Stimulated activated naive CD8-positive, alpha-beta T cell treated with anti-CD3 and anti-CD28 coated beads, Interleukin-15, Interleukin-2, amounts not matched to agents 100 U/mL and 50 U/mL, for 24 hours (primary cell): ENCODE measurements at places on chromosomes 7 and 10.

DNA sequence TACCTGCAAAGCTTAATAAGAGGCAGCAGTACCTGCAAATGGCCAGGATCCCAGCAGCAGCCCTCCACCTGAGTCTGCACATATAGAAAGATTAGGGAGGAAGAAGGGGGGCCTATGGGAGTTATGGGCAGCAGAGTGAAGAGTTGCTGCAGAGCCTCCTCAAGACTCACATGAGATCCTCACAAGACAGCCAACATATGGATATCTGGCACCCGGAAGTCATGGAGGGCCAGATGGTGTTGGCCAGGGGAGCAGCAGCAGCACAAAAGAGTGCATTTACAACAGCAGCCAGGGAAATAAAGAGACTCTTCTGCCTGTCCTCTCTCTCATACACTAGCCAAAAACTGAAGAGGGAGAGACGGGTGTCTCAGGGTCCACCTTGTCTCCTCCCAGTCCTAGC is 4.0 kb upstream of the TAS2R40 start:
- DNase-seq: no peak

DNA sequence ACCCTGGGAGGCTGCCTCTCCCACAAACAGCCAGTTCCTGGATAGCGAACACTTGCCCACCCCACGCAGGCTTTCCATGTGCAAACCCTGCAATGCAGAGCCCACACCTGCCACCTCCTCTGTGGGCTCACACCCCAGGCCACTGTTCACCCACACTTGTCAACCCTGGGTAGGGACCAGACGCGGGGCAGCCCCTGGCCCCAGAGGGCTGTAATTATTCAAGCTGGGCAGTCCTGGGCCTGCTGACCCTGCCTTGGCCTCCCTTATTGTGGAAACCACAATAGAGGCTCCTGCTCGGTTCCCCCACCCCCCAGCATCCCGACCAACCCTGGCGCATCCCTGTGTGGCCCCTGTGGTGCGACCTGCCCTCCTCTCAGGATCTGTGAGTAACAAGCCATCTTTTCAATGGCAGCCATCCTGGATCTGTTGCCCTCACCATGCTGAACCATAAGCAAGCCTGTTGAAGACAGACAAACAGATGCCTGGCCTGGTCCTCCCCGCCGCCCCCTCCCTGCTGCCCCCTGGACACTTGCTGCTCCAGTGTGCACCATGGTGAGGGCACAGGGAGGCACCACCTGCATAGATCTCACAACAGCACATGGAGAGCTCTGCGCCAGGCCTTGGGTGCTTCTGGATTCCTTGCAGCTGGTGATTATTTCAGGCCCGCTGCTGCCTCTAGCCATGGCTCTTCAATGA is 15.8 kb upstream of the UBE3C start:
- no peak for DNase-seq

- DNase-seq: peak; percentile 12
Observed at GRCh38 chr7:100827330-100828226, at the start of gene EPHB4. EPHB4 (minus strand) TSS chr7:100827523; CDS start chr7:100827030, 493 bp downstream.

GRCh38 chr10:61776615-61777266 is 114.0 kb downstream of the CABCOCO1 start:
- no peak for DNase-seq

DNA sequence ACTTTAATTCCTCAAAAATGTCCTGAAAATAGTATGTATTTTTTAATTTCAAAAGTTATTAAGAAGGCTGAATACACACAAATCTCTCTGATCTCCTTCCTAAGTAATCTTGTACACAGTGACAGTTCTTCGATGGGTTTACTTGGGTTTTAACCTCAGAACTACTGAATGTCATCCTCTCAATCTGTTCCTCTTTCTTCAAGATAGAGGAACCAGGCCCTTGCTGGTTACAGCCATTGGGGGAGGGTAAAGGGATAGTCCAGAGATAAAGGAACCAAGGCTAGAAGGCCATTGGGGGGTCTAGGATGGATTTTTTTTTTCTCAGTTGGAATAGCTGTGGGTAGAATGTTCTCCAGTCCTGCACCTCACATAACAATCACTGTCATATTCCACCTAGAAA is 224.9 kb downstream of the SKIDA1 start:
- no peak for DNase-seq

GRCh38 chr10:58318346-58318745 is 16.5 kb upstream of the UBE2D1 start:
- no peak for DNase-seq

DNA sequence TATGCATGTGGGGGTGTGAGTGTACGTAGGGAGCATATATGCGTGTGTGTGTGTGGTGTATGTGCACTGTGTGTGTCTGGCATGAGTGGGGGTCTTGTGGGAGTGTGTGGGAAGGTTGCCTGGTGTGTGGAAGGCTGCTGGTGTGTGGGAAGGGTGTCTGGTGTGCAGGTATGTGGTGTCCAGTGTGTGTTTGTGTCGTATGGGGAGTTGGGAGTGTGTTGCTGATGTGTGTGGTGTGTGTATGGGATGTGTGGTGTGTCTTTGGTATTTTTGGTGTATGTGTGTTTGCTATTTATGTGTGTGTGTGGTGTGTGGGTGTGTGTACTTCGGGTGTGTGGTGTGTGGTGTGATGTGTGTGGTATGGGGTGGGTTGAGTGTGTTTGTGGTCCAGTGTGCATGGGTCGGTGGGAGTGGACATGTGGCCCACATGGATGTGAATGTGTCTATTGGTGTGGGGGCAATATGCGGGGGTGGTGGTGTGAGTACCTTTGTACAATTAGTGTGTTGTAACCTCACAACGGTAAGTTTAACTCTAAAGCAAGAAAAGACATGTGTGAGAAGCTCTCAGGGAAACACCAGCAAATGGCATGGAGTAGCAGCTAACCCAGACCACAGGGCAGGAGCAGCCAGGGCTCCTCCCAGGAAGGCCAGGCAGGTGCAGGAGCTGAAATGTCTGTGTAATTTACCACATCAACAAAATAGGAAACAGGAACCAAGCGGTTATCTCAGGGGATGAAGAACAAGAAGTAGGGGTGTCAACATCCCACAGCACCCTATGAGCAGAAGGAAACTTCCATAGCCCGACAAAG is 11.9 kb downstream of the ANTXRL start:
- no peak for DNase-seq

DNA sequence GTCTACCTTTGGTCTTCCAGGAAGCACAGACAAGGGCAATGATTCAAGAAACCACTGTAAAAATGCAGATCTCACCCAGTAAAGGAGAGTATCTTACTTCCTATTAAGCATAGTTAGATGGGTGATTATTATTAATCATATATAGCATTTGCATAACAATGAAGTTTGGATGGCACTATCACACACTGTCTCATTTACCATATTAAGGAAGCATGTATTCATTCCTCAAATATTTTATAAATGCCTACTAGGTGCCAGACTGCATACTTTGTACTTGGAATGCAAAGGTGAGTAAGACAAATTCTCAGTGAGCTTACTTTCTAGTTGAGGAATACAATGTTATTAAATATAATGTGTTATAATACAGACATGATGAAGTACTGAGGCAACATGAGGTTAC is 53.9 kb upstream of the SKAP2 start:
- no peak for DNase-seq

DNA sequence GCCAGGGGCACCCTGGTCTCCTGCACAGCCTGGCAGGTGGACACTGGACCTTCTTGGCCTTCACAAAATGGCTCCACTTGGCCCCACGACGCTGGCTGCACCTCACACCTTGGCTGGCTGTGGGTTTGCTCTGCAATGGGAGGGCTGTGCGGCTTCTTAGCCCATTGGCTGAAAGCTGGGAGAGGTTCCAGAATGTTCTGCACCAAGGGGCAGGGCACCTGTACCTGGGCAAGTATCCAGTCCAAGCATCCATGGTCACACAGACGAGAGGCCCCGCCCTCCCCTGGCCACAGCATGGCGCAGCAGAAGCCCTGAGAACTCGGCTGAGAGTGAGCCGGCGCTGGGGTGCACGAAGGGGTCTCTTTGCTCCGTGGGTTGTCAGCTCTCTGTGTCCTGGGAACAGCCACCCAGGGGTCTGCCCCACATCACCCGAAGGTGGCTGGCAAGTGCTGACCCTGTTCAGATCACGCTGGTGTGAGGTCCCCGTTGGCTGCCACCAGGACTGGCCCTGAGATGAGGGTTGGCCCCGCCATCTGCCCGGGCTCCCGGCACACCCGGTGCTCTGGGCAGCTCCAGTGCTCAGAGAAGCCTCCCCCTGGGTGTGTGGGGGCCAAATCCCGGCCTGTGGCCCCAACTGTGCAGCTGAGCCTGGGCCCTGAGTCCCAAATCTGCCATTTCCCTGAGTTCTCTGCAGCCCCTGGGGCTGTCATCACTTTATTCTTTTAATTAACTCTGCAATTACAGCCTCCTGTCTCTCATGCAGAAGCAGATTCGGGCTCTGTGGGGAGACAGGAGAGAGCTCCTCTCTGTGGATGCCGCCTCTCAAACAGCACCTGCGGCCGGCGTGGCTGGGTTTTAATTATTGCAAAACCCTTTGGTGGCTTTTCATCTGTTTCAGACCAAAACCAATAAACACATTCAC is 19.4 kb upstream of the ADGRA1 start:
- DNase-seq: no peak

DNA sequence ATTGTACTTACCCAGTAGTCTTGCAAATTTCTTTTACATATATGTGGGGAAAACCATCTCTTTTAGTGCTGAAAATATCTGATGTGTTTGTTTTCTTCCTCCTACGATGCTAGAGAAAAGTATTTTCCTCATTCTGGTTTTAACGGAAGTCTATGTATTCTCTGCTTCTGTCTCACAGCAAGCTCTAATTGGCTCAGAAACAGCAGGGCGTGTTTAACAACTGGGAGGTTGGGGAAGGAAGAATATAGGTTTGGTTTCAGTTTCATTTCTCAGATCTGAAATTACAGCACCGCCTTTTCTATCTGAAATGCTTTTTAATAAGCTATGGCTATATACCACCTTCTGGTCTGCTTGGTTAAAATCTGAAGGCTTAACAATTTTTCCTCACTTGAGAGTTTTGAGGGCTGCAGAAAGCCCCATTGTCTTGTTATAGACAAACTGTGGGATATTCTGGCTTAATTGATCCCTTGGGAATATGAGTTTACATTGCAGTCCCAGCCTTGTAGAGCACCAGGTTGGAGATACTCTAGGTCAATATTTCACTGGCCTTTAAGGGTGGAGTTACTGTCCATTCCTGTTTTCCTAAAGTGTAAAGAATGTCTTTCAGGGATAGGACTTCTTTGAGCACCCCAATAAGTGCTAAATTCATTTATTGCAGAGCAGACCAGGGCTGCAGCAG is at the start of gene SAMD9:
Gene SAMD9 (minus strand): TSS at position 128 of the 679 bp plus-strand sequence. CDS start 11,882 bp downstream, outside the sequence.
- peak; percentile 42 for DNase-seq

DNA sequence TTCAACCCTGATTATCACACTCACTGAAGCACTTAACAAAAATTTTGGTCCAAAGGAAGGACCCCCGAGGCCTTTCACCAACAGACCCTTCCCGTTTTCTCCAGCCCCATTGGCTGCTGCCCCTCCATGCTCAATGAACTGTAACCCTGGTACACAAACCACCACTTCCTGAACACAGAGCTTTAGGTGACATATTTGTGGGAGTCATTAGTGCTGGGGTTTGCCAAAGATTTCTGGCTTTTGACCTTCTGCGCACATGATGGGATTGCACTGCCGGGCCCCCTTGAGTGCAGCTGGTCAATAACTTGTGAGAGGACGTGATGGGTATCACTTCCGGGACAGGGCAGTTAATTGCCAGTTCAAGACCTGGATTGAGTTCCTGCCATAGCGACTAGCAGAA is 9.0 kb upstream of the CAMK1D start:
- DNase-seq: no peak

GRCh38 chr7:67453580-67454380 is 457.1 kb downstream of the TYW1 start:
- DNase-seq: no peak

- DNase-seq: no peak
Observed at GRCh38 chr10:117759266-117759665, 216.7 kb downstream of the EMX2 start.

DNA sequence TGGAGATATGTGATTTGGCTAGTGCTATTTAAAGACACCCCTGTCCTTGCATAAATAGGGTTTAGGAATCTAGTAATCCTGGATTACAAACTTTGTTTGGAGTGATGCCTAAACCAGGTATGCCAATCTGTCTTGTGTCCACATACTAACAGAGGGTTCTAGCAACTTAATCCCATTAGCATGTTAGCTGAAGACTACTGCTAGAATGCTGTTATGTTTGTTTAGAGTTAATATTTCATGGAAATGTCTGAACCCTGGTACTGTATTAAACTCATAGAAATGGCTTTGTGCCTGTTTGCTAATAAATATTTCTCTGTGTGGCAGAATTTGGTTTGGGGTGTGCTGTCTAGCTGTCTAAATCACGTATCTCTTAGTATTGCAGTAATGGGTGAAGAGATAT is 150.8 kb downstream of the PFKFB3 start:
- no peak for DNase-seq

- peak; percentile 79 for DNase-seq
Observed at GRCh38 chr7:104923010-104923421, 91.0 kb upstream of the KMT2E start.

DNA sequence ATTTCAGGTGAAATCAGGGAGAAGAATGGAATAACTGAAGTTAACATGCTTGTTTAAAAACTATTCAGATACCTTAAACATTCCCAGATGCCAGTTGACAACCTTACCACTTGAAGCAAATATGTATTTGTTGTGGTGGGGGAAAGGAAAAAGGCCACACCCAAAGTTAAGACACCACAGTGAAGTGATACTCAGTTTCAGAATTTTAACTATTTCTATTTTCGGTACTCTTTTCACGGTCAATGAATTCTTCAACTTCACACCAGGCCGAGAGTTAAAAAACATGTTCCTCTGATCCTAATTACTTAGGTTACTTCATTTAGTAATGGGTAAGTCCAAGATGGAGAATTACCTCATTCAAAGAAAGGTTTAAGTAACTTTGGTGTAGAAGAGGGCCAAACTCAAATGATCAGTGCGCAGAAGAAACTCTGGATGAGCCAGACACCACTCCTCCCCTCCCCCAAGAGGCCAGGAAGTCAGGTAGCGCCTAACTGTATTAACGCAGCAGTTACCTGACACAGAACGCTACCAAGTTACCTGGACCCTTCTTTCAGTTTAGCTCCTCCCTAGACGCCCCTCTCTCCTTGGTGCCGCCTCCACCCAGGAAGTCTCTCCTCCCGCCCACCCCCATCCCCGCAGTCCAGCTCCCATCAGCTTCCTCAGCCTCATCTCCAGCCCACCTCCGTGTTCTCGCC is 700 bp downstream of the MTPN start:
- DNase-seq: peak; percentile 42

- no peak for DNase-seq
Observed at GRCh38 chr10:63110940-63111339, 22.2 kb upstream of the NRBF2 start.

GRCh38 chr10:64334084-64334483 is 812.9 kb downstream of the REEP3 start:
- no peak for DNase-seq

DNA sequence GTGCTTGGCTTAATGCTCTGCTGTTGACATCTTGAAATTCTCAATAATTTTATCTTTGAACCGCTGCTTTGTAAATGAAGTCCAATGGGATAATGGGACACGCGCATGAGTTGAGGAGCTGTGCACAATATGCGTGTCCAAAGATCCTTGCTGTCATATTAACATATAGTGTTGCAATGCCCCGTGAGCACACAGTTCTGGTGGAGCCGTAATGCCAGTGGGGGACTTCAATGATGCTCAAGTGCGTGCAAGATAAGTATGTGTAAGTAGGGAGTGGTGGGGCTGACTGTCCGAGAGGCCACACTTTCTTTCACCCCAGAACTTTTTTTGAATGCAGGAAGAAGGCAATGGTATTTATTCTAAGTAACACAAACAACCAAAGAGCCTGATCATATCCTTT is 77.4 kb upstream of the HPS1 start:
- no peak for DNase-seq
